ENCODE measurements at places on chromosomes 11 and 22.

GRCh38 chr11:100805506-100806199 is 118.6 kb downstream of the ARHGAP42 start:
- no peak for DNase-seq

- DNase-seq = no peak
These were observed 29.8 kb upstream of the SLC25A1 start for GRCh38 chr22:19208287-19208847.

DNA sequence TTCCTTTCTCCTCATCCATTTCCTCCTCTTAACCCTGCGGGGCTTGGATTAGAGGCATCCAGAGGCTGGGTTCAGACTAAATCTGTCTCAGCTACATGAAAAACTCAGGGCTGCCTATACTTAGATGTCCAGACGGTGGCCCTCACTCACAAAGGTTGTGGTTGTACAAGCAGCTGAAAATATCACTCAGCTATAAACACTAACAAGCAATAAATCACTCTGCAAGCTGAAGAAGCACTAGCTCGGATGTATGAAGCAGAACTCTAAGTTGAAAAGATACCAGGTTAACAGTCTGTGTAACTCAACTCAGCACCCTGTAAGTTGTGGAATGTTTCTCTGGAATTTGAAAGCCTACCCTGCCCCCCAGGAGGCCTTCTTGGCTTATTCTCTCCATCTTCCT is 82.9 kb downstream of the EXT2 start:
- no peak for DNase-seq

GRCh38 chr11:32131321-32131720 is 40.4 kb downstream of the RCN1 start:
- no peak for DNase-seq

- no peak for DNase-seq
These were observed 9.4 kb upstream of the OMP start for GRCh38 chr11:77093056-77093891.

- no peak for DNase-seq
These were observed 340.8 kb downstream of the MN1 start for GRCh38 chr22:27460591-27461347.
